ENCODE measurements at places on chromosomes 11 and 22. TPM values are rescaled to one million over a fixed set of nuclear protein-coding genes. Genes with fewer than 3 reads are reported as not detected.
A peak's percentile ranks its signal among the peaks of the same experiment; 100 is the strongest.

GDPD4 gene
- not detected for total RNA-seq

C11orf87 gene
- 0.03 TPM for total RNA-seq

KCNK4 gene
- not detected for total RNA-seq

KCNJ4 gene
- total RNA-seq = 67.8 TPM

ACR gene
- 0.40 TPM for total RNA-seq

NOX4 gene
- total RNA-seq = 9.4 TPM

POGLUT3 gene
- total RNA-seq = 8.6 TPM

TEX12 gene
- 0.32 TPM for total RNA-seq

PGM2L1 gene
- 1.8 TPM for total RNA-seq

DNA sequence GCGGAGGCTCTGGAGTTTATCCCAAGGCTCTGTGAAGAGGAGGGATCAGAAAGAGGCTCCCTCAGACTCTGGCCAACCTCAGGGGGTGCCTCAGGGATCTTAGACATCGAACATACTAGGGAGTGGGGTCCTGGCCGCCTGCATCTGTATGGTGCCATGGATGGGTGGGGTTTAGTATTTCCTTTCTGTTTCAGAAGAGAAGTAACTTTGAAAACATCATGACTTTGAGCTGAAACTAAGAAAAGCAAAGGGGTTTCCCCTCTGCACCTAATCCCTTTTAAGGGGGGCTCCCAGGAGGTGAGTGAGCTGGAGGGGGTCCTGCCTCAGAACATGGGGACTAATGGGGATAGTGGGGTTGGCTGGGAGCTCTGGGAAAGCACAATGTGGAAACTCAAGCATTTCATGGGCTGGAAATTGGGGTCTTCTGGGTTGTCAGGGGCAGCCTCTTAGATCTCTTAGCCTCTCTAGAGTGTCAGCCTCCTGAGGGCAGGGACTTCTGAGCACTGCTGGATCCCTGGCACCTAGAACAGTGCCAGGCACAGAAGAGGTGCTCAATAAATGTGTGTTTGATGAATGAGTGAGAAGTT lies 11.8 kb upstream of the SSTR3 start:
- no peak for DNase-seq

GRCh38 chr11:30811226-30811755 lies 225.1 kb upstream of the MPPED2 start:
- no peak for DNase-seq

DNA sequence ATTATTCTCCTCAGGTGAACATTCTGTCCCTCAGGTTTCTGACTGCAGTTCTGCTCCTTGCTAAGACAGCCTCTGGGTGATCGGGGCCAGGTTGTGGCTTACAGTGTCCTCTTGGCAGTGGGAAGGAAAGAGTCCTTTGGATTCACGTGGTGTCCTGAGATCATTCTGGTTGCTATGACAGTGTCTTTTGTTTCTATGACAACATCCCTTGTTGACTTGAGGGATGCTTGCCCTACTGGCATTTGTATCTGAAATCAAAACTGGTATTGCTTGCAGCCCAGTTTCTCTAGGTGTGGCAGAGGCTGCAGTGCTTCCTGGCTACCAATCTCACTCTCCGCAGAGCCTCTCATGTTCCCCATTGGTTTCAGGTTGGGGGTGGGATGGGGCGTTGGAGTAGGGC lies 151.8 kb upstream of the CCDC90B start:
- no peak for DNase-seq

GRCh38 chr11:78427615-78428265 lies 10.1 kb upstream of the GAB2 start:
- no peak for DNase-seq

- no peak for DNase-seq
Observed at GRCh38 chr11:36153551-36153950, 135.7 kb downstream of the COMMD9 start.

- DNase-seq = no peak
Observed at GRCh38 chr22:25375683-25376082, 156.2 kb downstream of the CRYBB2 start.

GRCh38 chr22:25729016-25729995 lies 12.7 kb upstream of the MYO18B start:
- no peak for DNase-seq

DNA sequence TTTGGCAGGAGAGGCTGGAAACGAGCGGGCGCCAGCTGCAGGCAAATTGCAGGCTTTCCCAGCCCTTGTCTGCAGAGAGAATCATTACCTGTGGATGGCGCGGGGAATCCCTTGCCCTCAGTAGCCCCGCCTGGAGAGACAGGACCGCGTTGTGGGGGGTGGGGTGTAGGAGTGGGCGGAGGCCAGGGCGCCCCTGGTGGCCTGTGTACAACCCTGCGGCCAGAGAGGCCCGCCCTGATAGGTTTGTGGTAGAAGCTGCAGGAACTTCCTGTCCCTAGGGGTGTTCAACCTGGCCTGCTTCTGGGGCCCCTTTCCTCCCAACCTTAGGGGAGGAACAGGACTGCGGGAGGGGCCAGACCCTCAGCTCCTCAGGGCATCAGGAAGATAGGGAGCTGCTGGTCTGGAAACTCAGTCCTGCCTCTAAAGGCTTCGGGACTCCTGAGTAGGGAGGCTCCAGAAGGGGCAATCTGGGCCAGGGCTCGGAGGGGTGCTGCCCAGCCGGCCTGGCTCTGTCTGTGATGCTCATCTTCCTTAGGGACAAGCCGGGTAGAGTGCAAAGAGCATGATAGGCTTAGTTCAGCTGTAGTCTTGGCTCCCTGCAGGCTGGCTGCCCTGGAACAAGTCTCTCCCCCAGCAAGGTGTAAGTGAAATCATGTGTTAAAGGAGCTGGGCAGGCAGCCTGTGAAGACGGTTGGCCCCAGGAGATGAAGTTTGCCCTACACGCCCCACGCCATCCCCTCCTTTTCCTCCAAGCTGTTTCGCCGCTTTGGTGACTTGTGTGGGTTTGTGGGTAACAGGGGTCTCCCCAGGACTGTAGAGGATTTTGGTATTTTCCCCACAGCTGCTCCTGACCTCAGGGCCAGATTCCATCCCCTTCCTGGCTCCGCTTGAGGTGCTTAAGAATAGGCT lies 24.1 kb upstream of the SUSD2 start:
- peak; percentile 95 for DNase-seq

GRCh38 chr11:8309862-8310261 lies 46.2 kb upstream of the LMO1 start:
- DNase-seq = peak; percentile 38

GRCh38 chr11:45109400-45109799 lies 37.0 kb upstream of the PRDM11 start:
- DNase-seq = no peak

DNA sequence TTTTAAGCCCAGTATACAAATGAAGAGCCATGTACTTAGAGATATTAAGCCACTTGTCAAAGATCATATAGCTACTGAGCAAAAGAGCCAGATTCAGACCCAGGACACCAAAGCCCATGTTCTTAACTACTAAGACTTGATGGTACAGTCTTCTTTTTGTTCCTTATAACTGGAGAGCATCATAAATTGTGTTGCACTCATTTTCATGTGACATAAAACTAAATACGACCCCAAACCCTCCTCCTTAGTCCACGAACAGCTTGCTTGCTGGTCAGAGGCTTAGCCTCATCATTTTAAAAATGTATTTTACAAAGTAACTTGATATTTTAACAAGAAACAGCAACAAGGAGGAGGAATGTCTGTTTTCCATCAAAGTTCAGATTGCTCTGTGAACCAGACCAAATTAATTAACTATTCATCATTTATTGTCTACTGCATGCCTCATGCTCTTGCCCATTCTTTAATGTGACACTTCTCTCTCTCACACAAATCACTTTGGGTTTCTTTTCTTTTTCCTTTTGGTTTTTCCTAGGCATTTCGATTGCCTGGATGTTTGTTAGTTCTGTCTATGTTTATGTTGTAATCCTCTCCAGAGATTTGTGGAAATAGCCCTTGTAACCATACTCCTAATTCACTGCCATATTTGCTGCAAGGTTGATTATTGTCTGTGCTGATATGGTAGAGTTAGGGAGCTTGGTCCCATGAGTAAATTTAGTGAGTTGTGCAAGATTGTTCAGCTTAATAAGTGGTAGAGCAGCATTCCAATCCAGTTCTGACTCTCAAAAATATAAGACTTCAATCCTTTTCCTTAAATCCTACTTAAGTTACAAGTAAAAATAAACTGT lies 8.4 kb upstream of the ARHGAP20 start:
- DNase-seq = no peak

DNA sequence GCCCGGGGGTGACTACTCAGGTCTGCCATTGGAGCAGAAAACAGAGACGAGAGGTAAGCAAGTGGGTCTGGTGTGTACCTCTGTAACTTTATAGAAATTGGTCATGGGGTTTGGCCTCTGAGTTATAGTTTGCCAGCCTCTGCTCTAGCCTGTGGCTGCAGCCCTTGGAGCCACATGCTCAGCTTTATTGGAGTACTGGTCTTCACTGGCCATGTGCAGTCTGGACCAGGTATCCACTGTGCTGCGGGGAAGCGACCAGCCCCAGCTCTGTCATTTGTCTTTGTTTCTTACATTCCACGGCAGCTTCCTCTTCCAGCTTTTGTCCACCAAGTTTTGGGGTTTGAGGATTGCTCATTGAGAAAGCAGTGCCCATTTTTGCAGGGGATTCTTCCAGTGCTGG lies 453.4 kb downstream of the TBC1D22A start:
- DNase-seq = no peak

DNA sequence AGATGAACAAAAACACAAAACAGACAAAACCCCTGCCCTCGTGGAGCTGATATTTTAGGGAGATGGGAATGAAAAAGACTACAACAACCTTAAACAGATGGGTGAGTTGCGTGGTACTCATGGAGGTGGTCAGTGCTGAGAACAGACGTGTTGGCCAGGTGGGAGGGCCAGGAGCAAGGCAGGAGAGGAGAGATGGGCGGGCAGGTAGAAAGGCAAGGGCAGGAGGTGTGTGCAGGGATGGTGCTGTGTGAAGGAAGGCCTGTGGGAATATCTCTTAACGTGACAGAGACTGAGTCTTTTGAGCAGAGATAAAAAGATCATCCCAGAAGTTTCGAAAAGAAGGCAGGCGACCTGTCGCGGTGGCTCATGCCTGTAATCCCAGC lies 7.0 kb downstream of the GAL start:
- no peak for DNase-seq

- no peak for DNase-seq
Observed at GRCh38 chr11:59957094-59957493, 6.7 kb upstream of the OOSP4A start.

DNA sequence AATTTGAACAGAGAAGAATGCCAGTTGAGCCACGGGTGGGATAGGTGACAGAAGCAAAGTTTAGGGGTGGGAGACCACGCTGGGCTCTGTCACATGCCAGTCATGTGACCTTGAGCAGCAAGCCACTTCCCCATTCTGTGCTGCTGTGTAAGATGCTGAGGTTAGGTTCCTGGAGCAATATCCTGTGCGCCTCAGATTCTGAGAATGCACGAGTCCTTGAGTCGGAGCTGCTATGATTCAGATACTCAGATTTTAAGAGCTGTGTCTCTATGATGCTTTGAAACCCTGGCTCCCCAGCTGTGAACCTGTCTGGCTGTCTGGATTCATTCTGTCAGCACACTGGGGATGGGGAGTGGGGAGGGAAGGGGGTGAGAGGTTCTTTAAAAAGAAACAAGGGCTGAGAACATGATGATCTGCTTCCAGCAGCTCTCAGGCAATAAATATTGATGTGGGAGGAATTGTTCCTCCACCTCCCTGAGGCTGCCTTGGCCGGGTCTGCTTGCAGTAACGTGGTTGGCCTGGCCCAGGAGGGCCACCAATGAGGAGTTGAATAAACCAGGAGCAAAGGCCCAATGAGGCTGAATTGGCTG lies 24.0 kb downstream of the SLCO2B1 start:
- DNase-seq = no peak

DNA sequence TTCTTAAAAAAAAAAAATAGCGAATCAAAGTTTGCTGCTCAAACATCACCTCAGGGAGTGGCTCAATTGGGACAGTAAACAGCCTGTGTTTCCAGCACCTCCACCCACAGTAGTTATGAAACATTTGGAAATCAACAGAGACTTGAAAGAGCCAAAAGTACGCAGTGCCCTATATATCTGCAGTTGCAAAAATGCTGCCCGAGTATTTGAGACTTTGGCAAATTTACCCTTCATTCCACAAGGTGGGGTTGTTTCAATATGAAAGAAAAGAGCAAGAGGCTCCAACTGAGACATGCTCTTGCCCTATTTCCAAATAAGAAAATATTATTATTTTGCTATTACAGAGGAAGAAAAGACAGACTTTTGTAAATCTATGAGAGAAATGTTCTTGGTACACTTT lies 851.1 kb upstream of the RAG2 start:
- DNase-seq = no peak

- no peak for DNase-seq
Observed at GRCh38 chr22:46491946-46492345, 45.5 kb downstream of the CELSR1 start.

DNA sequence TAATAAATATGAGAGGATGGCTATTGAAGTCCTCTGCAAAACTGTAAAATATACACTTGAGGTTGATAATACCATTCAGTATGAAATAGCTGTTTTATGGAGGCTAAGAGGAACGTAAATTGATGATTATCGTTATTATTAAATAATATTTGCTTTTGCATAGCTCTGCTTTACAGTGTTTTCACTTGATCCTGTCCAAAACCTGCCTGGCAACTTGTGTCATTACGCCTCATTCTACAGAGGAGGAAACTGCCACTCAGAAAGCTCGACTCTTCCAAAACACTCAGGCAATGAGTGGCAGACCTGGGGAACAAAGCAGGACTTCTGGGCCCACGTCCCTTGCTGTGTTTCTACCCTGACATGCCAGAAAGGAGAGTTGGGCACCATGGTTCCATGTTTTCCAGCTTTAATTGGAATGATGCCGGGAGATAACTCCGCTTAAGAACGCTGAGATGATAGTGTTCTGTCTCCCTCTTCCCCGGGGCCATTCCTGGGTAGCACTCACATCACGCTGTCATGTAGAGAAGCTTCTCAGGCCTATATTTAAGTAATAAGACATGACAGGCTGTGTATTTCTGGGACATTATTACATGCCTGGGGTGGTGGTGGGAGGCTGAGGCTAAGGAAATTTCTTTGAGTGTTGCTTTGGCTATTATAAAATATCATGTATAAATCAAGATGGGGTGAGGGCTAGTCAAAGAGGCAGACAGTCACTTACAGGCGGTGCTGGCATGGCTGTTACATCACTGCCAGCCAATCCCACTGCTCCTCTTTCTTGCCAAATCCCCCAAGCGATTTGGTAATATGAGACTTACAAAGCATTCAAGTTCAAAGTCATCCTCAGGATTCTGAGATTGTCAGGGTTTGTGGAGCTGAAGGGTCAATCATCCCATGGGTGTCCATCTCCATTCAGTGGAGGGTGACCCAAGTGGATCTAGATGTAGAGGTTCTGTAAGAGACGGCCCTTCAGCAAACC lies 501.7 kb downstream of the INSC start:
- no peak for DNase-seq

DNA sequence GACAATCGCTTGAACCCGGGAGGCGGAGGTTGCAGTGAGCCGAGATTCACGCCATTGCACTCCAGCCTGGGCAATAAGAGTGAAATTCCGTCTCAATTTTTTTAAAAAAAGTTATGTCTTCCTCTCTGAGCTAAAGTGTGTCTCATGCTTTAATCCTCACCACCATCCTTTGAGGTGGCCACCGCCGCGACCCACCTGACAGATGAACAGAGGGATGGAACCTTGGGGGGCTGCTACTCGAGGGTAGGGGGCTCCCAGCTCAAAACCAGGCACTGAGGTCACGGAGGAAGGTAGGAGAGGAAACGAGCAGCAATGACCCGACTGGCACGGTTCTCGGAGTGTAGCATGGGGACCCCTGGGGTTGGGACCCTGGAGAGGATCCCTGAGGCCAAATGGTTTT lies 10.7 kb upstream of the POLDIP3 start:
- no peak for DNase-seq
